ENCODE measurements at places on chromosomes 11 and 22. TPM values are rescaled to one million over a fixed set of nuclear protein-coding genes. Genes with fewer than 3 reads are reported as not detected.

Gene PNPLA3
- 19.9 TPM for total RNA-seq

Gene FIBIN
- total RNA-seq: 18.5 TPM

Gene EHF
- total RNA-seq: 58.2 TPM

Gene UPK3A
- not detected for total RNA-seq

Gene UCP3
- 4.1 TPM for total RNA-seq

Gene ADM
- total RNA-seq: 117 TPM

Gene PYGM
- 0.13 TPM for total RNA-seq

Gene ARFGAP3
- total RNA-seq: 22.9 TPM

Gene MAP6
- 3.1 TPM for total RNA-seq

Gene FREY1
- total RNA-seq: 0.91 TPM

Gene ACRV1
- not detected for total RNA-seq

Gene STX3
- 23.5 TPM for total RNA-seq

Gene PGA5
- not detected for total RNA-seq

Gene SLC7A4
- 1.5 TPM for total RNA-seq

Gene OR52A1
- total RNA-seq: not detected

Gene LRRN4CL
- 11.6 TPM for total RNA-seq

Gene TEAD1
- total RNA-seq: 81.5 TPM

- peak; percentile 95 for DNase-seq
Measured at GRCh38 chr11:57597916-57598830, 688 bp downstream of the SERPING1 start.

- no peak for DNase-seq
Measured at GRCh38 chr22:32829451-32829851, 27.9 kb downstream of the TIMP3 start.

DNA sequence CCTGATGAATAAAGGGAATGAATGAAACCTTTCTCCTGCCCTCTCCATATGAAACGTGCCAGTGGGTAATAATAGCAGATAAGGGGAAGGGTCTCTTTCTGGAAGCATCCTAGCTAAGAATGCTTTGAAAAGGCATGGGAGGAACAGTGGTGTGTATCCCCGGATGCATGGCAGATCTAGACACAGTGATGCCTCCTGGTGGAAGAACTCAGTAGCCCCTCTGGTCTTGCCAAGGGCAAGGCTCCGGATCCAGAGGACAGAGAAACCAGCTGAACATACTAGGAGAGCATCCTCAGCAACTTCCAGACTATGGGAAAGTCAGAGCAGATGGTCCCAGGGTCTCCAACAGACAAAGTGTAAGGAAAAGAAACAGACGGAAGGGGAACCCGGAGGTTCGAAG, 6.4 kb downstream of the BAIAP2L2 start:
- no peak for DNase-seq

- DNase-seq: no peak
Measured at GRCh38 chr11:69430566-69430965, 50.9 kb upstream of the LINC01488 start.

- no peak for DNase-seq
Measured at GRCh38 chr11:109439684-109440083, 17.7 kb downstream of the C11orf87 start.

GRCh38 chr11:1009991-1010390, 26.5 kb downstream of the MUC6 start:
- no peak for DNase-seq

- DNase-seq: no peak
Measured at GRCh38 chr11:19756675-19757475, 44.2 kb downstream of the NAV2 start.

- no peak for DNase-seq
Measured at GRCh38 chr11:117407016-117407415, 79.4 kb downstream of the CEP164 start.

- DNase-seq: no peak
Measured at GRCh38 chr11:120551191-120551590, 39.6 kb downstream of the GRIK4 start.

- DNase-seq: no peak
Measured at GRCh38 chr22:36640106-36640672, 63.4 kb downstream of the CACNG2 start.

DNA sequence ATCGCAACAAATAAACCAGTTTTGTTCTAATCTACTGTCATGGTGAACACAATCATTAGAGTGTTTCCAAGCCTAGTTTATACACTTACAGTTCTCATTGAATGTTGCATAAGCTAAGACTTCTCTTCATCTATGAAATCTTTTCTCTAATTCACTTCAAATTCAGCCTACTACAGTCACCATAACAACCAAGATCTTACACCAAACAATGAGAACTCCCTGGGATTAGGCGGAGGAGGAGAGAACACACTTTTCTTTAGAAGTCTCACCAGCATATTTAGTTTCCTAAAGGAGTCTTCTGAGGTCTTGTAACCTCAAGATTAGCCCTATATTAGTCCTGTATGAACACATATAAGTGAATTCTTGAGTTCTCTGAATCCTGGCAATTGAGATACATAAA, 1889.7 kb downstream of the LRRC4C start:
- no peak for DNase-seq

- DNase-seq: no peak
Measured at GRCh38 chr11:100948936-100949335, 180.7 kb downstream of the PGR start.

DNA sequence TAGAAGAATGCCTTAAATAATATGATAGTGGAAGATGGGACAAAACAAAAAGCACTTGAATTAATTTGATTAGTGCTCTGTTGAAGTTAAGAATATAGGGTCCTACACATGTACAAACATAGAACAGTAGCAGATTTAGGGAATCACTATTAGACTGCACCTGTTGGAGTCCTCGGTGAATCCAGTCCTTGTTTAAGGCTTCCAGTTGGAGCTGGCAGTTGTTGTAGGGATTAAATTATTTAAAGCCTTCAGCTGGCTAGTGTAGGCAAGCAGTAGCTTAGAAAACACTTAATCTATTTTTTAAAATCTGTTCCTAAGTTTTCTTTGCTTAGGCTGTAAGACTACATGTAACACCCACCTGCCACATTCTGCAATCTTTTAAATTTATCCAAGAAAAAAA, 24.5 kb upstream of the CSTF3 start:
- DNase-seq: no peak

DNA sequence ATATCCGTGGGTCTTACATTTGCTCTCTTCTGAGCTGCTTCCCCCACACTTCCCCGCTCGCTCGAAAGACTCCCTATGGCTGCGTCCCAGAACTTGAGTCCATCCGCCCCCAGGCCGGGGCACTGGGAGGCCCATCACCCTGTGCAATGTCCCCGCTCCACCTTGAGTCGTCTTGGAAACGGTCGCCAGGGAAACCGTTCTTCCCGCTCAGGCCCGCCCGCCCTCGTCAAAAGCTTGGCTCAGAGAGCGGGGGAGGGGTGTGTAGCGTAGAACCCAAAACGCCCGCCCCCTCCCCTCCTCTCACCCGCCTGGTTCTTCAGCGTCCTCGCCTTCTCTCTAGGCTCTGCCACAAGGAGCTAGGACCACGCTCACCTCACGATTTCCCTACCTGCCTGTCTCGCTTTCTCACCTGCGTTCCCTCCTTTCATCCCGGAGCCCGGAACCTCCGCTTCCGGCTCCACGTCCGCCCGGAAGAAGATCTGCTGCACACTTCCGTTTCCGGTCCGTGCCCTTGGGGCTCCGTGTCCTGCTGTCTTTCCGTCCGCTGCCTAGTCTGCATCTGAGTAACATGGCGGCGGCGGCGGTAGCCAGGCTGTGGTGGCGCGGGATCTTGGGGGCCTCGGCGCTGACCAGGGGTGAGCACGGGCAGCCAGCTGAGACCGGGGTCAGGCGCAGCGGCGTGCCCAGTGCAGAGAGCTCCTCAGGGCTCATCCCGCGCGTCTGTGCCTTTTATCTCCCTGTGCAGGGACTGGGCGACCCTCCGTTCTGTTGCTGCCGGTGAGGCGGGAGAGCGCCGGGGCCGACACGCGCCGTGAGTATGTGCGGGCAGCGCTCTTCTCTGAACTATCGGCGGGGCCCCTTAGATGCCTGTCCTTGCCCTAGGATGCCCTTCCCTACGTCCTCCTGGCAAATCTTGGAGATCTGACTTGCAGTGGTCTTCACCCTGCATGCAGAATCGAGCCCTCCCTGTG, at the start of the genes KBTBD4 and NDUFS3:
KBTBD4 (minus strand) TSS at position 447 of the 971 bp plus-strand sequence; CDS start at position 428, 19 bp downstream.
NDUFS3 (plus strand) TSS at position 551 of the 971 bp plus-strand sequence; CDS start at position 569, 18 bp downstream.
- DNase-seq: peak; percentile 98

- DNase-seq: no peak
Measured at GRCh38 chr11:66956689-66957290, 1.4 kb downstream of the PC start.

DNA sequence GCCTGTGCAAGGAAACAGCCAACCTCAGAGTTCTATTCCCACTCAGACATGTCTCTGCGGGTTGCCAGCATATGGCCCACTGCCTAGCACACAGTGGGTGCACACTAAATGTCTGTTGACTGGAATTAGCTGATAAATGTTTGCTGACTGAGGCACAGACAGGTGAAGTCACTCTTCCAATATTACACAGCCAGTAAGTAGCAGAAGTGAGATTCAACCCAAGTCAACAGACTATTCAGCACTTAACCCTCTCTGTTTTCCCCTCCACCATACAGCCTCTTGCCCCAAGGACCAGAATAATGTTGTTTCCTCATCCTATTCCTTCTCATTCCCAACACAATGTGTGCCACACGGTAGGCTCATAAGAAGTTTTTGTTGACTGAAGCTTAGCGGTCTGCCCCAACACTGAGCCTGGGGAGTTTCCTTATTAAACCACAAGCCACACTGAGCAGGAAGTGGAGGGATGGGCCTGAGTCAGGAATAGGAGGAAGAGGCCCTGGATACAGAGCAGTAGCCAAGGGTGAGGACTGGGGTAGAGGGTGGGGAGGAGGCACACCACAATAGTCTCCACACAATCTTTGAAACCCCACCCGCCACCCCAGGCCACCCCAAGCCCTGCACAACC, 15.7 kb upstream of the IL10RA start:
- DNase-seq: no peak

- DNase-seq: no peak
Measured at GRCh38 chr11:78541537-78541936, 33.1 kb downstream of the NARS2 start.

GRCh38 chr11:109109571-109110315, 312.2 kb upstream of the C11orf87 start:
- DNase-seq: no peak

DNA sequence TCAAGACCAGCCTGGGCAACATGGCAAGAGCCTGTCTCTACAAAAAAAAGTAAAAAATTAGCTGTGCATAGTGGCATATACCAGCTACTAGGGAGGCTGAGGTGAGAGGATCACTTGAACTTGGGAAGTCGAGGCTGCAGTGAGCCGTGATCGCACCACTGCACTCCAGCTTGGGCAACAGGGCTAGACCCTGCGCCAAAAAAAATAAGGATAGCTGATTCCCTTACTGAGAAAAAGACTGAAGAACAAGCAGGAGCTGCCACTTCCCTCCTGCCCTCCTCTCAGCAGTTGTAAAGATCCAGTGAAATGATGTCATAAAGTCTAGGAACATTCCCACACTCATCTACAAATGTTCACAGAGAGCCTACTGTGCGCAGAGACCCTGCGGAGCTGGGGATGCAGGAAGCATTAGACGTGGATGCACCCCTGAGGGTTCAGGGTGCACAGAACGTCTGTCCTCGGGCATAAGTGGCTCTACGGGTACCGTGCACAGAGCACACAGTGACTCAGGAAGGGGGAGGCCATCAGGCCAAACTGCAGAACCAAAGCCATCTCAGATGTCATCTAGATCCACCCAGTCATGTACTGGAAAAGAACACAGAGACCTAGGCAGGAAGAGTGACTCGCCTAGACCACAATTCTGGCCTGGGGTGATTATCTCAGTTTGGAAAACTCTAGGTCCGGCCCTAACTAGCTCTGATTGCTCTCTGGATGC, 11.7 kb downstream of the SEC14L2 start:
- no peak for DNase-seq

- peak; percentile 90 for DNase-seq
Measured at GRCh38 chr11:75557666-75558494, 4.2 kb upstream of the SERPINH1 start.

- DNase-seq: no peak
Measured at GRCh38 chr11:11463405-11463804, 110.4 kb upstream of the CSNK2A3 start.

DNA sequence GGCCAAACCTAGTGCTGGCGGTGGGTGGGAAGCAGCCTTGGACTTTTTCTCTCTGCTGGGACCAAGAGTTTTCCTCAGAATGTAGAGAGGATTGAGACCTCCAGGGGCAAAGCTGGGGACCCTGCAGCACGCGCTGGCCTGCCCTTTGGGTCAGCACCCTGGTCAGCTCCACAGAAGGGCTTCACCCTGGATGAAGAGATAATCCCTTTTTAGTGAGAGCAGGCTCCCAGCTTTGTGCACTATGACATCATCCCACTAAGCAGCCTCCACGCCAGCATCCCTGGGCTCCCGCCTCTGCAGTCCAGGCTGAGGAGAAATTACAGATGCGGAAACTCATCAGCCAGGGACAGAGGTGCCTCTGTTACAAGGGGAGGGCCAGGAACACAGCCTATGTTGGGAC, 23.5 kb downstream of the DRICH1 start:
- peak; percentile 58 for DNase-seq

- DNase-seq: no peak
Measured at GRCh38 chr11:4862447-4863236, 13.6 kb upstream of the OR51S1 start.

GRCh38 chr11:124278261-124278660, 22.1 kb downstream of the OR8G5 start:
- DNase-seq: no peak

DNA sequence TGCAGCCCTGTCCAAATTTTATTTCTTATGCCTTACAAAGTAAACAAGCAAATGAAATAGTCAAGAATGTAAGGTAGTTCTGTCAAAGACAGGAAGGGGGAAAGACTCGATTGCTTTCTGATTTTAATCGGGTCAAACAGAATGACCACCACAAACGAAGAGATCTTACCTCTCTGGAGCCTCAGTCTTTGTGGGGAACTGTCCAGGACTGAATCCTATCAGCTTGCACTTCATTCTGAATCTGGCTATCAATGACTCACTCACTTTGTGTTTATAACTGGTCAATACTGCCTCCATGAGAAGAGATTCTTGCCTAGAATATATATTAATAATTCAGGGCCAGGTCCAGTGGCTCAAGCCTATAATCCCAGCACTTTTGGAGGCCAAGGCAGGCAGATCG, 17.2 kb downstream of the MSANTD2 start:
- DNase-seq: no peak

- DNase-seq: no peak
Measured at GRCh38 chr11:131375915-131376314, 5.5 kb downstream of the NTM start.

- no peak for DNase-seq
Measured at GRCh38 chr11:73862986-73863385, 13.7 kb downstream of the COA4 start.

- DNase-seq: no peak
Measured at GRCh38 chr11:88508759-88509581, 171.4 kb upstream of the CTSC start.

- DNase-seq: no peak
Measured at GRCh38 chr22:32466496-32466895, 2.2 kb upstream of the BPIFC start.

DNA sequence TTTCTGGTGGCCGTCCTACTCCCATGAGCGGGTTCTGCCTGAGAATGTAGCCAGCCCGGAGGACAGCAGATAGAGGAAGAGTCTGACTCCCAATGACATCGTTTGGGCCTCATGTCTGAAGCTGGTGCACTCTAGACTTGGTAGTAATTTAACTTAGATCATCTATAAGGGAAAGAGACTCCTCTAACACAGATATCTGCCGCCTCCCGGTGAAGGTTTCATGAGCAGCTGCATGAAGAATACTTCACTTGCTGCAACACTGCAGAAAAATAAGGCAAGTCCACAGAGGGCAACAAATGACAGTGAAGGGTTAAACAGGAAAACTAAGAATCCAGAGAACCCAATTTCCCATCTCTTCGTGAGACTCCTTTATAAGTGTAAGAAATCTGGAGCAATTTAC, 5.9 kb upstream of the ARL2 start:
- no peak for DNase-seq
